Left colon (tissue), 2 donors: ENCODE measurements at places on chromosomes 6 and 20. TPM values are rescaled to one million over a fixed set of nuclear protein-coding genes. Genes with fewer than 3 reads are reported as not detected.

QRSL1 gene
- total RNA-seq: 14.4 TPM

MYCT1 gene
- total RNA-seq: 3.7 TPM

GRCh38 chr6:151044465-151045441 lies 179.3 kb downstream of the MTHFD1L start:
- peak; percentile 94 for DNase-seq

HLA-DRB5 gene
- 121 TPM for total RNA-seq

DNA sequence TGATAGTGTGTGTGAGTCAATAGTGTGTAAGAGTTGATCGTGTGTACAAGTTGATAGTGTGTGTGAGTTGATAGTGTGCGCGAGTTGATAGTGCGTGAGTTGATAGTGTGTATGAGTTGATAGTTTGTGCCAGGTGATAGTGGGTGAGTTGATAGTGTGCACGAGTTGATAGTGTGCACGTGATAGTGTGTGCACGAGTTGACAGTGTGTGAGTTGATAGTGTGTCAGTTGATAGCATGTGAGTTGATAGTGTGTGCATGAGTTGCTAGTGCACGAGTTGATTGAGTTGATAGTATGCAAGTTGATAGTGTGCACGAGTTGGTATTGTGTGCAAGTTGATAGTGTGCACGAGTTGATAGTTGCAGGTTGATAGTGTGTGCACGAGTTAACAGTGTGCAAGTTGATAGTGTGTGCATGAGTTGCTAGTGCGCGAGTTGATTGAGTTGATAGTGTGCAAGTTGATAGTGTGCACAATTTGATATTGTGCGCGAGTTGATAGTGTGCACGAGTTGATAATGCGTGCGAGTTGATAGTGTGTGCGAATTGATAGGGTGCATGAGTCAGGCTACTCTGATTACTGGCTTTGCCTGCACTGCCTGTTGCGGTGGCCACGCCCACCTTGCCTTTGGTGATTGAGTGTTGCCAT lies 35.8 kb upstream of the IYD start:
- DNase-seq: no peak

DNA sequence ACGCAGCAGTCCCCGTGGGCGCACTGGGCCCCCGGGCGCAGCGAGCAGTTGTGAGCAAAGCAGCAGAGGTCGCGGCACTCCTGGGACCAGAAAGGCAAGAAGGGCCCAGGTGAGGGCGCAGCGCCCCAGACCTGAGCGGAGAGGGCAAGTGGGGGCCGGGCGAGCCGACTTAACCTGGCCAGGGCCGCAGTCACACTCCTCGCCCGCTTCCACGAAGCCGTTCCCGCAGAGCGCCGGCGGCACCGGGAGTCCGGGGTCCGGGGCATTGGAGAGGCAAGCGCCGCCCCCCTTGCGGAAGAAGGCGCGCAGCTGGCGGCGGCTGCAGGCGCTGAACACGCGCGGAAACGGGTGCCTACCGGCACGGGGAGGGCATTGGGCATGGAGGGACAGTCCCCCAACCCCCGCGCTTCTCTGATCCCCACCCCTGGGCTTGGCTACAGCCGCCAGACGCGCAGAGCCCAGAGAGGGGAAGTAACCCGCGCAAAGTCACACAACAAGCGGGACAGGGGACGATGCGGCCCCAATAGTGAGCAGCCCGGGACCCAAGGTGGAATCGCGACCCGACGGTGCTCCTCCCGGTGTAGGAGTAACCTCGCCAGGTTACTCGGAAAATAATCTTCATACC lies 9.2 kb downstream of the ADAM33 start:
- no peak for DNase-seq

NKAIN4 gene
- not detected for total RNA-seq

DNA sequence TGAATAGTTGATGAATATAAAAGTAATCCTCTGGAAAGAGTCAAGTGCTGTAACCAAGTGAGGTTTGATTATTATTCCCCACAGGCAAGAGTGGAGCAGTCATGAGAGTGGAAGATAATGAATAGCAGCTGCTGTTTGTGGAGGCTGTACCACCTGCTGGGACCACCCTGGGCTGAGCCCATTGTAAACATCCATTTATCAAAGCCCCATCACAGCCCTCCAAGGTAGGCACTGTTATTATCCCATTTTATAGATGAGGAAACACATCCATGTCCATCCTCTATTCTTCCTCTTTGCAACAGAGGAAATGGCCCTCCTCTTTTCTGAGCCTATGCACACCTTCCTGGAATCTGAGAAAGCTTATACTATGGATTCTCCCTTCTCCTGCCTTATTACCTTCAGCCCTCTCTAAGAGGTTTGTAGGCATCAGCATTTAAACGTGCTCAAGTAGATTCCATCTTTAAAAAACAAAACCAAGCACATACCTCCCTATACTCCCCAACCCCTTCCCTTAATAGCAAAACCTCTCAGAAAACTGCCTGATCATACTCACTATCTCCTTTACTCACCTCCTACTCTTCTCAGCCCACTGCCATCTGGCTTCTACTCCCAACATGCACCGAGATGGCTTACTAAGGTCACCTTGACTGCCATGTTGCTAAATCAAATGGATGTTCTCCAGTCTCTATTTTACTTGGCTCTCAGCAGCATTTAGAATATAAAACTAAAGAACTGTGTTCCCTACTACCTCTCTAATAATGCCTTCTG lies 37.1 kb downstream of the CDH22 start:
- no peak for DNase-seq

DNA sequence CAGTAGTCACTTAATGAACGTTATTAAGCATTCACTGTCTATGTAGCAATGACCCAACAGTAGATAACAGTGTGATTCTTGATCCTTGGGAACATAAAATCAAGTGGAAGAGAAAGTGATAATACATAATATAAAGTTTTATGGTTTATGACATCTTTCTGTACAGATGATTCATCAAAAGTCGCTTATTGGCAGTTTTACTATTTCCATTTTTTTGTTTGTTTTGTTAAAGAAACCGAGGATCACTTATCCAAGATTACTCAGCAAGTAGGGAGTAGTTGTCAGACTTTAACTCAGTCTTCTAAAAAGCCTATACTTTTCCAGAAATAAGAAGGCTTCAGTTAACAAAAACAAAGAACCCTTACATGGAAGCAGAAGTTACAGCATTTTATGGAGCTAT lies 260.8 kb downstream of the ZFAND3 start:
- no peak for DNase-seq

DNA sequence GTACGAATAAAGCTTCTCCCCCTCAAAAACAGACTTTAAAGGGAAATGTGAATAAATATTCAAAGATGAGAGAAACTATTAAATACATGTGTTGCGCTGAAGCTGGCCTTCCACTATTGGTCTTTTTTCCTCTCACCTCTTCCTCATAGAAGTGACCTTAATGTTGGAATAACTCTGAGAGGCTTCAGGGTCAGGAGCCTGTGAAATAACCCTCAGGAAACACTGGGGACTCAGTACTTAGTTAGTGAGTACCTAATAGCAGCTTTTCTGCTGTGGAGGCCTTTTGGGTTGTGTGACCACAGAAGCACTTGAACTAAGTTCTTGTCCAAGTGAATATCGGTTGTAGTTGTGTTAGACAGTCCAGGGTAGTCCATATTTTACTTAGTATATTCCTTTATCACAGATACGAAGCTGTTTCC lies 799 bp upstream of the SHPRH start:
- DNase-seq: no peak

DNA sequence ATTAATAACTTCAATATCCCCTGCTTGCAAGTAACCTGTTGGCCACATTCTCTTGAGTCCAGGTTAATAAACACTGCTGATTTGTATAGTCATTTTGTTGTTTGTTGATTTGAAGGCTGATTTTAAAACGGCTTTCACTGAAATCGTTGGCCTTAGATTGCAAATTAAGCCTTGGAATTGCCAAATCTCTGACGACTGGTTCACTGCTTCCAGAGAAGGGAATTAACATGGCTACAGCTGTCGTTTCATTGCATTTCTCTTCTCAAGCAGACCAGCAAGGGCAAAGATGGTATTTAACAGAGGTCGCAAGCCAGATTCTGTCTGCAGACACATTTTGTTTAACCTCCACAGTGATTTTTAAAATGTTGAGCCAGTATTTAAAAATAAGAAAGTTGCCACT lies 470.9 kb downstream of the TFAP2A start:
- DNase-seq: no peak

PDE10A gene
- 2.2 TPM for total RNA-seq

CYP24A1 gene
- not detected for total RNA-seq

- no peak for DNase-seq
Measured at GRCh38 chr20:12554426-12554825, 454.3 kb upstream of the SPTLC3 start.

DNA sequence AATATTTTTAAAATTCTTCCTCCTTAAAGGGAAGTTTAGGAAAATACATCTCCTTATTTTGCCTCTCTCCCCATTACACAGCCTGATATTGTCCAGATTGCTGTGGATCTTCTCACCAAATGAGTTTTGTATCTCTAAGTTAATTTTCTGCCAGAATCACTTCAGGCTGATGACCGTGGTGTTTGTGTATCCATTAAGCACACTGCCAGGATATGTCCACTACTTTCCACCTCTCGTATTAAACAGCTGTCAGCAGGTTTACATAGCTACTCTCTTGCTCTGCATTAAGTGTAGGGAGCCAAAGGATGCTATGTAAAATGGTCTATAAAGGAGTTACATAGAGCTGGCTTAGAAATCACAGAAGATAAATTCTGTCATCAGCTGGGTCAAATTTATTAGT lies 201.1 kb downstream of the ZFAND3 start:
- no peak for DNase-seq

DNA sequence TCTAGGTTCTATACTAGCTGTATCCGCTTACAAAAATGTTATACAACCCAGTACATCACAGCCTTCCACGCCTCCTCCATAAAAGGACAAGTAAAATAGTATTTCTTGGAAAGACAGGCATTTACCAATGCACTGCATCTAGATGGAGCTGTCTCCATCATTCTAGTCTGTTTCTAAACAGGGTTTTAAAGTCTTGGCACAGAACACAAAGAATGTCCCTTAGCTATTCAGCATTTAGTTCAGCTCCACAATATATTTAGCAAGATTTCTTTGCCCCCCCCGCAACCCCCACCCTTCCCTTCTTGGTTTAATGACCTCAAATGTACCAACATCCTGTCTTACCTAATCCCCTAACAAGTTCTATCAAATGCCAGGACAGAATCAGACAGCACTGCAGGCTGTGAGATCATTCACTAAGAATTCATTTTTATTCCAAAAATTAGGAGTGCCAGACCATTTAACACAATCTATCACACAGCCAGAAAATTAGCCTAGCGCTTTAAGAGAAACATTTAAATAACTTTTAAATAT lies 198.6 kb downstream of the BACH2 start:
- DNase-seq: peak; percentile 19

GRCh38 chr6:22437665-22438064 lies 131.7 kb upstream of the HDGFL1 start:
- DNase-seq: no peak

RIPPLY2 gene
- not detected for total RNA-seq

GRCh38 chr20:10846766-10847165 lies 173.0 kb upstream of the JAG1 start:
- DNase-seq: no peak

- DNase-seq: no peak
Measured at GRCh38 chr6:53424976-53425718, 76.4 kb upstream of the ELOVL5 start.

DDO gene
- total RNA-seq: 2.0 TPM

SLC22A3 gene
- 2.0 TPM for total RNA-seq

CDSN gene
- total RNA-seq: not detected

SMAP1 gene
- 47.4 TPM for total RNA-seq

DNA sequence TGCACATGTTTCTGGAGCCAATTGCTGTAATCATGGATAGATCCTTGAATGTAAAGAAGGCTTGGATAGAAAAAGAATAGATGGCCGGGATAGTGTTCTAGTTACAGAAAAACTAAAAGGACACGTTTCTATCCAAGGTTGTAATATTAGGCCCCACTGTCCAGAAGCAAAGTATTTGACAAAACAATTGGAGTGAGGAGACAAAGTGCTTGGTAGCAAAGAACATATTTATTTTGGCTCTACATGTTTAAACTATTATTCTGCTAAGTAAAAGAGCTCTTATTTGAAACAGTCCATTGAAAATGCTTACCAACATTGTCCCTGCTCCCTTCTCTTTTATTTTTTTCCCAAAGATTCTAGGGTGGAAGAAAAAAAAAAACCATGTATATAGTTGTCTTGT lies 94.4 kb downstream of the MYO6 start:
- no peak for DNase-seq

DNA sequence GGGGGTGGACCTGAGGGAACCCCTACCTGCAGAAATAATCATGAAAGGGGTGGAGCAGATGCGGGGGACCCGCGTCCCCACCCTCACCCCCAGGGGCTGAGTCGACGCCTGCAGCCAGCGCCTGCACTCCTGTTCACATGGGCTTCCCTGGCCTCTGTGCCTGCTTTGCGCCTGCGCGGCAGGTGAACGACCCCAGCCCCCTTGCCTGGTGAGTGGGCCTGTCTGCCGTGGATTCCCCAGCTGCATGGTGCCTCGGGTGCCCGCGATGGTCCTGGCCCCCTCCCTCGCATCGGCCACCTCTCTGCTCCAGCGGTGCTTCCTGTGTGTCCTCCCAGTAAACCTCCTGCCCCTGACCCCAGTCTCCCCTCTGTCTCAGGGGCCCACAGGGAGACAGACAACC lies 18.8 kb upstream of the NTSR1 start:
- DNase-seq: no peak

DNA sequence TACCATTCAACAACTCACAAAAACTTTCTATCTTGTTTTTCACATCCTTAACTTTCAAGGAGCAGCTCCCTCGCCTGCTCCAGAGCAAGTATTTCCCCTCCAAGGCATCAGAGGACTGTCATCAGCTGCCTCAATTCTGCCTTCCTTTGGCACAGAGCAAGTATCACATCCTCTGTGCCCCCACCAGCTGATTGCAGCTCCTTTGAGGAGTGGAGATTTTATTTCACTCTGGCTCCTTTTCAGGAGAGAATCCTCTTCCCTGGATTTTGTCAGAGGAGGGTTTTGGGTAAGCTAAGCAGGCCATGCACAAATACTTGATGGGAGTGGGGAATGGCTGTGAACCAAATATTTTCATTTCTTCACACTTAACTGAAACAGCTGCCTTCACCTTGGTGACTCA lies 610.5 kb upstream of the FLRT3 start:
- no peak for DNase-seq

GPR6 gene
- total RNA-seq: not detected

DNA sequence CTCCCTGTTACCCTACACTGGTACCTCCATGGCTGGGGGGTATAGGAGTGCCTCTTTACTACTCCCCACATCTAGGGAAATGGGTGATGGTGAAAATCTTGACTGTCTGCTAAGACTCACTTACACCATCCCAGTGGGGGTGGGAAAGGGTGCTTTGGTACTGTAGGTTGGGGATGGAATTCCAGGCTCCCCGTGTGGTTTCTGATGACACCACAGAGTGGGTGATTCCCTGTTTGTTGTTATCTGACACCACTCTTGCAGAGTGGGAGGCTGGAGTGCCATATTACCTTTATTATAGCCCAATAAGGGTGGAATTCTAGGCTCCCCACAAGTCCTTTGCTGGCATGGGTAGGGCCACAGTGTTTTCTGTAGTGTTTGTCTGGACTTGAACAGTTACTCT lies 264.6 kb upstream of the MAN1A1 start:
- no peak for DNase-seq

GRCh38 chr20:11993886-11994461 lies 76.3 kb downstream of the BTBD3 start:
- no peak for DNase-seq

- no peak for DNase-seq
Measured at GRCh38 chr20:12762725-12763124, 246.0 kb upstream of the SPTLC3 start.

GRCh38 chr6:16129623-16130401 lies 926 bp downstream of the MYLIP start:
- DNase-seq: peak; percentile 60

MRPS10 gene
- total RNA-seq: 30.6 TPM
